Activated CD8-positive, alpha-beta memory T cell treated with anti-CD3 and anti-CD28 coated beads for 1 hour (primary cell): ENCODE measurements at places on chromosomes 7 and 10.

- no peak for DNase-seq
Observed at GRCh38 chr10:76133597-76134255, 702.3 kb downstream of the LRMDA start.

GRCh38 chr10:75495434-75496190 lies 64.2 kb downstream of the LRMDA start:
- no peak for DNase-seq

DNA sequence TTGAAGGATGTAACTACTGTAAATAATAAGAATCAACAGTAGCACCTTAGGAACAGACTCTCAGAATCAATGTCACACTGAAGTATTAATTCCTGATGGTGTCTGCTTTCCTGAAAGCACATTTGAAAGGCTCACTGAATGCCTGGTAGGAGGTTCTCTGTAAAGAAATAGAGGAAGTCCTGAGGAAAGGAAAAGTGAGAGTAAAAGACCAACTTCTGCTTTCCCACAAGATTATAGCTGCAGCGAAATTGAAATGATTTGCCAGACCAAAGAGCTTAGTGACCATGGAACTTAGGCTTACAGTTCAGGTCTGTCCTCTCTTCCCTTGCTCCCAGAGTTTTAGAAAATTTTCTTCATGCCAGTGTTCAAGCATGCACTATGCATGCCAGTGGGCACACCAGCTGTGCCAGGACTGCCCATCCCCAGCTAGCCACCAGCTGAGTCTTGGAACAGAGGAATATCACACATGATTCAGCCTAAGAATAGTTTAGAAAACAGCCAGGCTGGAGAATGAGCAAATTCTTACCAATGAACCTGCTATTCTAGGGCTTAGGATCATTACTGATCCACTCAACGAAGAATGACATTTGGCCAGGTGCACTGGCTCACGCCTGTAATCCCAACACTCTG lies 123.2 kb downstream of the HERPUD2 start:
- no peak for DNase-seq

GRCh38 chr10:37489658-37490003 lies 364.2 kb downstream of the ANKRD30A start:
- no peak for DNase-seq

DNA sequence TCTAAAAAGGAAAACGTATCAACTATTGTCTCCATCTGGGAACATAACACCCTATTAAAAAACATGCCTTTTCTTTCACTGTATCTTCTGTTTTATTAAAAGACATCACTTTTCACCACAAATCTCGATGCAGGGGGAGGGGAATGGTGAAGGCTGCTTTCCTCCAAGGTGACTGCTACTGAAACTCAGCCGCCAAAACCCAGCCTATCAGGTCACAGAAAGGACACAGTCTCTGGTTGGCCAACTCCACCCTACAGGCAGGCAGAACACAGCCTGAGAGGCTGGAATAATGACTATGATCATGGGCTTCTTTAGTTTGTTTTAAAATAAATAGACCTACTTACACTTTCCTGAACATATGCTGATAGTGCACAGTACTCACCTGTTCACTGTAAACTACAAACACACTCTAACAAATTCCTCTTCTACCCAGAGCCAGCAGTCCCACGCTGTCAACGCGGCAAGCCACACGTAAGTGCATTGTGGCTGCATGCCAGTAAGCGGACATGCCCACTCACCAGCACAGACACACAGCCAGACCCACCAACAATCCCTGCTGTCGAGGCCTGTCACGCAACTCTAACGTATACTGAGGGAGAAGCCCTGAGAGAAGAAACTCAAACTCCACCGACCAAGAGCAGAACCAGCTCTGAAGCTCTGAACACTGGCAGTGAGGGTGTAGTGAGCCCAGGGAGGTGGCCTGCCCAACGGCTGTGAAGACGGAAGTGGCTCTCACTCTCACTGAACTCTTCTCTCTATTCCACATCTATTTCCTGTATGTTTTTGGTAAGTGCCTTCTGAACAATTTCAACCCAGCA lies 41.8 kb downstream of the NCAPG2 start:
- DNase-seq = no peak

GRCh38 chr10:47253030-47253637 lies 46.9 kb upstream of the GDF10 start:
- DNase-seq = no peak
